ENCODE measurements at places on chromosomes 7 and 10. TPM values are rescaled to one million over a fixed set of nuclear protein-coding genes. Genes with fewer than 3 reads are reported as not detected.

GRCh38 chr7:44671069-44671468 lies 64.6 kb downstream of the OGDH start:
- H3K27ac ChIP-seq: no peak overlapping the region
- H3K36me3 ChIP-seq: peaks cover 32% of the 10 kb centered on the region
- no peak overlapping the region for H3K4me3 ChIP-seq
- no peak for DNase-seq
- H3K27me3 ChIP-seq: no peaks in the 10 kb centered on the region

- no peaks in the 10 kb centered on the region for H3K27me3 ChIP-seq
- H3K27ac ChIP-seq: no peak overlapping the region
- H3K4me3 ChIP-seq: no peak overlapping the region
- no peak for DNase-seq
Measured at GRCh38 chr7:139321071-139321745, 19.9 kb upstream of the FMC1 start.

GRCh38 chr7:104453190-104453589 lies 124.8 kb downstream of the LHFPL3 start:
- H3K4me1 ChIP-seq: no peaks in the 10 kb centered on the region
- no peak overlapping the region for H3K4me3 ChIP-seq
- no peak overlapping the region for H3K27ac ChIP-seq
- no peak for DNase-seq

The TRIM50 gene
- not detected for total RNA-seq

The BAMBI gene
- total RNA-seq: 0.22 TPM

DNA sequence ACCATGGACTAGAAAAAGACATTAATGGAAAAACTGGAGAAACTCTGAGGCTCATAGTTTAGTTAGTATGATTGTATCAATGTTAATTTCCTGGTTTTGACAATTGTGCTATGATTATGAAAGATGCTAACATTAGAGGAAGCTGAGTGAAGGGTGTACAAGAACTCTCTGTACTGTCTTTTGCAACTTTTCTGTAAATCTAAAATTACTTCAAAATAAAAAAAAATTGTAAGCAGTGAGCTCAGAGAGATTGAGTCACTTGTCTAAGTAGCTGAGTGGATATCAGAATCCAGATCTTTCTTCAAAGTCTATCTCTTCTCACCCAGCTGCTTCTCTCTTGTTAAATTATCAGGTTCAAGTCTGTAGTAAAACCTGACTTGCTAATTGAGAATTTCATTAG lies 181.1 kb downstream of the PLCE1 start:
- H3K27ac ChIP-seq: no peak overlapping the region
- H3K27me3 ChIP-seq: no peaks in the 10 kb centered on the region
- no peak overlapping the region for H3K4me3 ChIP-seq
- DNase-seq: no peak
